ENCODE measurements at places on chromosomes 11 and 22.

DNA sequence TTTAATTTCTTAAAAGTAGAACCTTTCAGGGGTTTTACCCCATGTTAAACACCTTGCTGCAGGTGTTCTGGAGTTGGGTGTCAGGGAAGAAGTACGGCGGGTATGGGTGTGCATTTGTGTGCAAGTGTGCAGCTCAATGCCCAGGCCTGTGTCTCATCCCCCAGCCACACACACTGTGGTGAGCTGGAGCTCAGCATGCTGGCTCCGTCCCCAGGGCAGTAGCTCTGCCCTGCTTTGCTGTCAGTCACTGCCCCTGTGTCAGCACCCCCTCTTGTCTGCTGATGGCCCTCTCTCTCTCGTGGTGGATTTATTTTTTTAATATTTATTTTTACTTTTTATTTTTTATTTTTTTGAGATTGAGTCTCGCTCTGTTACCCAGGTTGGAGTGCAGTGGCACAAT, 35.8 kb upstream of the MYO18B start:
- DNase-seq: no peak

DNA sequence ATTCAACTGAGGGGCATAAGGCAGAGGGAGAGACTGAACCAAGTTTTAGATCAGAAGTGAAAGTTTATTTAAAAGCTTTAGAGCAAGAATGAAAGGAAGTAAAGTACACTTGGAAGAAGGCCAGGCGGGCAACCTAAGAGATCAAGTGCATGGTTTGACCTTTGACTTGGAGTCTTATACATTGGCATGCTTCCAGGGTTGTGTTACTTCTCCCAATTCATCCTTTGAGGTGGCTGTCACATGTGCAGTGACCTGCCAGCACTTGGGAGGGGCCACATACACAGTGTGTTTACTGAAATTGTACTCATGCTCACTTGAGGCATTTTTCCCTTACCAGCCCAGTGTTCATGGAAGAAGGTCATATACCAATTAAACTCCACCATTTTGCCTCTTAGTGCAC, 30.4 kb downstream of the CYP2R1 start:
- DNase-seq: no peak

- DNase-seq: no peak
Observed at GRCh38 chr11:34176751-34177209, 71.4 kb downstream of the NAT10 start.

- peak; percentile 57 for DNase-seq
Observed at GRCh38 chr11:100687054-100687629, at the start of gene ARHGAP42. TSS of gene ARHGAP42 (plus strand) at chr11:100687288. CDS start at chr11:100687679, 391 bp downstream.

DNA sequence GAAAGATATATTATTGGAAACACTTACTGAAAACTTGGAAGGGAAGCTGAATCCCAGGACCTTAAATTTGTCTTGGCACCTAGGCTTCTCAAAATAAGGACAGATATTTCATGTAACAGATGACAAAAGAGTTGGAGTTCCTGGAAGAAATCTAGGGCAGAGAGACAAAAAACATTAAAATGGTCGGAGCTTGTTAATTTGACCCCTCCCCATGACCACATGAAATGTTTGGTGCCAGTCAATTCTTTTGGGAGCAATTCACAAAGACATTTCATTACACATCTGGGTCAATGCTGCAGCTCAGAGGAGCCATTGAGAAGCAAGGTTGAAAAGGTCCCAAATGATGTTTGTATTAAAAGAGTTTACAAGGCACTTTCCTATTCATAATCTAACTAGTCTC, 162.0 kb upstream of the GUCY1A2 start:
- no peak for DNase-seq
